ENCODE measurements at places on chromosomes 6 and 20.

GRCh38 chr6:25326126-25326525 lies 47.0 kb downstream of the CARMIL1 start:
- DNase-seq = no peak

- no peak for DNase-seq
These were observed 86.7 kb downstream of the SCML4 start for GRCh38 chr6:107737397-107737793.

DNA sequence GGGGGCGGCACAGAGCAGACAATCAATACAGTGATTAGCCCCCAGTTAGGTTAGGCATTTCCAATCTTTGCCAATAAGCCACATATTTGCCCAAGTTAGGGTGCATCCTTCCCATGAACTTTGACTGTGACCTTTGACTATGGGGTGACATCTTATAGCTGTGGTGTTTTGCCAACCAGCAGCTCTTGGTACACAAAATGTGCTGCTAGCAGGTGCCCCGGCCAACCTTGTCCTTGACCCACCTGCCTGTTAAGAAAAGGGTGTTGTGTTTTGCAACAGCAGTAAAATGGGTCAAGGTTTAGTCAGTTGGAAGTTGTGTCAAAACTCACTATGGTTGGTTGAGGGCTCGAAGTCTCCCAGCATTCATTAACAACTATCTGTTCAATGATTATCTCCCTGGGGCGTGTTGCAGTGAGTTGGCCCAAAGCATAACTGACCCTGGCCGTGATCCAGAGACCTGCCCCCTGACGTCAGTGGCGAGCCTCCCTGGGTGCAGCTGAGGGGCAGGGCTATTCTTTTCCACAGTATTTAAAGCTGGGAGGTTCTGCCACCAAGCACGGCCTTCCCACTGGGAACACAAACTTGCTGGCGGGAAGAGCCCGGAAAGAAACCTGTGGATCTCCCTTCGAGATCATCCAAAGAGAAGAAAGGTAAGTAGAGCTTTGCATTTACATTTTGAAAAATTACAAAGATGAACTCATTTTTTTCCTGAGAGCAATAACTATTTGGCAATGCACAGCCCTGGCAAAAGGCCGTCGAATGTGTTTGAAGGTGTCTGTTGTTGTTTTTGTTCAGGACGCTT lies at the start of gene PCK1:
Gene PCK1 (plus strand): TSS at position 557 of the 802 bp plus-strand sequence. CDS start 302 bp downstream, outside the sequence.
- DNase-seq = no peak

DNA sequence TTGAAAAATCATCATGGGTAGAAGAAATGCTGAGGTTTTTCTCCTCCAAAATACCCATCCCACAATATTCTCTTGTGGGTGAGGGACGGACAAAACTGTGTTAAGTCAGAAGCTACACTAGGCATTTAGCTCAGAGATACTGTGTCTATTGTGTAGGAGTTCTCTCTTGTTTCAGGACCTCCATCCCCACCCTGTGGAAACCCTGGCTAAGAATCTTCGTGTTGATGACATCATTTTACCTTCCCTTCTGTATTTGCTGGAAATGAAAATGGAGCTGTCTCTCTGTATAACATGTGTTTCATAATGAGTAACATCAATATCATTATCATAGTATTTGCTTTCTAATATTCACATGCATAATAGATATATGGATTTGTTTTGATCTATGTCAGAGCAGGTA lies 1193.0 kb upstream of the CITED2 start:
- no peak for DNase-seq

- no peak for DNase-seq
These were observed 106.5 kb downstream of the DCDC2 start for GRCh38 chr6:24251339-24251738.

DNA sequence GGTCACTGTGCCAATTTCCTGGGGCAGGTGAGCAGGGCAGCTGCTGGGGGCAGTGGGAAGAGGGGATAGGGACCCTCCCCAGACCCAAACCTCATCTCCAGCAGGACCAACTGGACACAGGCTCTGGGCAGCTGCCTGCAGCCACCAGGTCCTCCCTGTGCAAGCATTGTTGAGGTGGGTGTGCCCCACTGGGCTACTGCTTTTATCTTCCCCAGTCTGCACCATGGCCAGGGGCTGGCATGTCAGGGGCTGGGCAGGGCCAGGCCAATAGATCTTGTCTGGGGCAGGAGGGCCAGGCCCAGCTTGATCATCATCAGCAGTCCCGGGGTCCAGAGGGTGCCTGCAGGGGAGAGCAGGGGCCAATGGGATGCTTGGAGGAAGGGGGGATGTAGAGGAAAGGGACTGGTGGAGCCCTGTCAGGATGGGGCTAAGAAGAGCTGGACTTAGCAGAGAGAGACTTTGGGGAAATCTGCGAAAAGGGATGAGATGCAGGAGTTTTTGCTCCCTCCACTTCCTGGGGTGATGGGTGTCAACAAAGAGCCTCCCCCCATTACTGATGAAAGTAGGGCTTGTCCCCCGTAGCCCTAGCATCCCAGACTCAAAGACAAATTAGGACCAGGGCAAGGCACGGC lies 5.7 kb downstream of the EBF4 start:
- DNase-seq = no peak

DNA sequence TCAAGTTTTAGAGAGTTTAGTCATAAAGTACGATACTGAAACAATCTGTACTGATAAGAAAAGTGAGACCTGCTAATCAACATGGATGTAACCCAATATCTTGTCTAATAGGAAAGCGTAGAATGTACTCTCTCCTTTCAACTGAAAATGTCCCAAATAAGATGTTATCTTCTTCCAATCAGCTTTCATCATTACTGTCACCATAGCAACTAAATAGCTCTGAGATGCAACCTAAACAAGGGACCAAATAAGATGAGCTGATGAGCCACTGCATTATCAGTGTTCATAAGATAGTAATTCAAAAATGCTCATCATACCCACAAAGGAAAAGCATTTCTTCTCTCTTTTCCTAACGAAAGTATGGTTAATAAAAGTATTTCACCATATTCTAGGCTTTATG lies 1108.3 kb upstream of the MAP3K7 start:
- no peak for DNase-seq

- no peak for DNase-seq
These were observed 46.4 kb upstream of the SPDEF start for GRCh38 chr6:34602318-34603111.

GRCh38 chr6:37029249-37029971 lies 24.0 kb downstream of the FGD2 start:
- DNase-seq = no peak

- DNase-seq = no peak
These were observed 189.4 kb upstream of the RUNX2 start for GRCh38 chr6:45138765-45139164.

DNA sequence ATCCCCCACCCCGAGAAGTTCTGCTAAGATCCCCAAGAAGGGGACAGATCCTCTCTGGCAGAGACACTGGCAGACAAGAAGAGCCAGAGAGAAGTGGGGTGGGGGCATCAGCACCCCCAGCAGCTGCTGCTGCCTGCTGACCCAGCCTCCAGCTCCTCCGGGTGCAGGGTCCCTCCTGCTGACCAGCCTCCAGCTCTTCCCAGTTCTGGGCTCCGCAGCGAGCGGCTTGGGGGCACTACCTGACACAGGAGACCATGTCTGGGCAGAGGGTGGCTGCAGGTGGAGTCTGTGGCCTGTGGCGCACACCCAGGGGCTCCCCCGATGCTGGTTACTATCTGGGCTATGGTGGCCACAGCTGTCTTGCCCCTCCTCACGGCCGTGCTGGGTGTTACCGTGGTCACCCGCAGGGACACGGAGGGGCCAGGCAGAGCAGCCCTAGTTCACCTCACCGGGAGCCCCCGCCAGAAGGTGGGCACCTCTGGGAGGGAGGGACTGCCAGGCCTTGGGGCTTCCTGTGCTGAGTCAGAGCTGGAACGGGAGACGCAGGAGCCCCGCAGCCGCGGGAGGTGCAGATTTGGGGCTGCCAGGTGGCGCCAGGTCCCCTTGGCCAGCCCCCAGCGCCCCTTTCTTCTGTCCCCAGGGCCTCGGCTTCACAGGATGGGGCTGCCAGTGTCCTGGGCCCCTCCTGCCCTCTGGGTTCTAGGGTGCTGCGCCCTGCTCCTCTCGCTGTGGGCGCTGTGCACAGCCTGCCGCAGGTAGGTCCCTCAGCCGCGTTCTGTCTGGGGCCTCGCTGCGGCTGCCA lies 630 bp downstream of the LIME1 start:
- DNase-seq = peak; percentile 59

GRCh38 chr6:117417851-117418250 lies 7.9 kb downstream of the ROS1 start:
- DNase-seq = no peak

DNA sequence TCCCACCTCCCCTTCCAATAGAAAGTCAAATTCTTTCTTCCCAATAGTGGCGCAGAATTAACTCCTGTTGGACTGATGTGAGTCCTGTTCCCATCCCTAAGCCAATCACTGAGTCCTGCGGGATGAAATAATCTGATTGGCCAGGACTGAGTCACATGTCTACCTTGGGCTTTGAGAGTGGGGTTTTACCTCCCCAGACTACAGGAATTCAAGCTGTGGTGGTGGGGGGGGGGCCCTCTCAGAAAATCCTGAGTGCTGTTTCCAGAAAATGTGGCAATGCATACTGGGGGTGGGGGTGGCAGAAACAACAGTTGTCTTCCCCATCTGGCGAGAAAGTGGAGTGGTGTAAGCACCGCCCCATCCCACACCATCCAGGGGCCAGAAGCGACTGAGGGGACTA lies 65.7 kb downstream of the CTCFL start:
- DNase-seq = no peak

DNA sequence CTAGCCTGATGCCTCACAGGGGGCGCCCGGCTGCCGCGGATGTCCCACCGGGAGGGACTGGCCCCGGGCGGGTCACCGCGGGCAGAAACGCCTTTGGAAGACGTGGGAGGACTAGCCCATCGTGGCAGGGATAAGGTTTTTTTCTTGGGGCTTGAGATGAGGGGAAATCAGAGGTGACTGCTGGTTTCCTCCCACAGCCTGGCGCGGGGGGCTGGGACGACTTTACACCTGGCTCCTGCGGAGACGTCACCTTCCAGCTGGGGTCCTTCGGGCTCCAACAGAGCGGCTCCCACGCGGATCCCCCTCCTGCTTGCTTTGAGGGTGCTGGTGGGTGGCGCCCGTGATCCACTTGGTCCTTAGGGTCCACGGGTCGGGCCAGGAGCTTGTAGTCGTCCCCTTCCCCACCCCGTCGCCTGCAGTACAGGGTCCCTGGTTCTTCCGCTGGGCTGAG lies 11.4 kb downstream of the ULBP3 start:
- no peak for DNase-seq

GRCh38 chr20:8777911-8778310 lies 291.0 kb upstream of the PLCB4 start:
- DNase-seq = no peak

DNA sequence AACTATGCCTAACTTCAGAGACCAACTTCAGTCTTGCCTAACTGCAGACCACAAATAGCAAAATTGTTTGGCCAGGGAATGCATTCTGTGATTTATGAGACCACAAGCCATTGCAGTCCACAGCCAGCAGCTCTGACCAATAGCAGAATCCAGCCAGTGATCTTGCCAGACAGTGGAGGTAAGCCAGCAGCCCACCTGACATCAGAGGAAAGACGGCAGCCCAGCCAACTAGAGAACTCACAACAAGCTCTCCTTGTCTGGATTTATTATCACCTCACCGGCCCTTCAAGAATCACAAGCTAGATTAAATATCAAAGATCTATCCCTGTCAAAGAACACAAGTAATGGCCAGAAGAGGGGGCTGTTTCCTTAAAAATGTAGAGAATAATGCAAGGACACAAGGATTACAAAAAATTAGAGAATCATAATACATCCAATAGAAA lies 66.5 kb upstream of the SLC35F1 start:
- no peak for DNase-seq

DNA sequence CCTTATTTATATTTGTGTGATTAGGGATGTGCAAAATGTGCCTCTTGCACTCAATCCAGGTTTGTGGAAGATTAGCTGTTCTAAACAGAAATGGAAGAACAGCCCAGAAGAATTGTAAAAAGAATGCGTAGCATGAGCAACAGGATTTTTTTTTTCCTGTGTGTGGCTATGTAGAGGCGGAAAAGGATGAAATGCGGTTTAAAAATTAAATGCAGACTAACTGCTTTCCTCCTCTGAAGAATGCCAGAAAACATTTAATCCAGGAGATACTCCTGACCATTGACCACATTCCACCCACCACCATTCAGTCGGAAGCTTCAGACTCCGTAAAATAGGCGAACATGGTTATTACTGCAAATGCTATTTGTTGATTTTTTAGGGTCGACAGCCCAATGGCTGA lies 83.4 kb downstream of the BMP6 start:
- no peak for DNase-seq

- DNase-seq = no peak
These were observed 144.6 kb upstream of the TMEM170B start for GRCh38 chr6:11392778-11393507.

- DNase-seq = no peak
These were observed 101.7 kb downstream of the OPRM1 start for GRCh38 chr6:154140743-154141142.

DNA sequence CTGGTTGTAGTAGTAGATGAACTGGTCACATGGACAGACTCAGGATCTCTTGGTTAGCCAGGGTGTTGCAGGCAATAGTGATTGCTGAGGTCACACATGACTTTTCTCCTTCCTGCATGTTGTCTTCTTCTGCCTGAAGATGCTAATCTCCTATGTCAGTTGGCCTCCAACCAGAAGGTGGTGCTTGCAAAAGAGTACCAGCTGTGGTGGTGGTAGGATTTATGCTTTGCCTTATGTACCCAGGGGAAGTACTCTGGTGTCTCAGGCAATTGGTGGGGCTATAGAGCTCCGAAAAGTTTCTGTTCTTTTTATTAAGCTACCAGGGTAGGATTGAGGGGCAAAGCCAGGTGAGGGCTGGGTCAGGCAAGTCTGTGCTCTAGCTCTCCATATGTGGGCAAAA lies 98.5 kb downstream of the CARMIL1 start:
- DNase-seq = no peak

- no peak for DNase-seq
These were observed at the start of gene PRICKLE4 for GRCh38 chr6:41780551-41781365. TSS of gene PRICKLE4 (plus strand) at chr6:41780782. CDS start at chr6:41783474, 2,692 bp downstream.

GRCh38 chr20:9332791-9333479 lies 181.5 kb upstream of the LAMP5 start:
- DNase-seq = no peak

DNA sequence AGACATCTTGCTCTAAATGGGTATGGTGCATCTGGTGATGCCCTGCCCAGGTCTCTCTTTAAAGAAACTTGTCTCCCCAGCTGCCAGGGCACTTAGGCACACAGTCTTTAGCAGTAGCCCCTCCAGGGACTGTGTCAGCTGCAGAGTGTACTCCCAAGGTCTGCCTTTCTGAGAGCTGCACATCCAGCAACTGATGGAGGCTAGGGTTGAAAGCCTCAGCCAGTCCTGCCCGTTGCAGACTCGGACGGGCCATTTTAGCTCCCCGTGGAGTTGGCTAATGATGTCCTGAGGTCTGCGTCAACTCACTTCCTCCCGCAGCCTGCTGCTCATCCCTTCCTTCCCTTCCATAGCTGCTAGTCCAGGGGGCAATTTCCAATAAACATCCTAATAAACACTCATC lies 381.8 kb downstream of the PTPRT start:
- no peak for DNase-seq

DNA sequence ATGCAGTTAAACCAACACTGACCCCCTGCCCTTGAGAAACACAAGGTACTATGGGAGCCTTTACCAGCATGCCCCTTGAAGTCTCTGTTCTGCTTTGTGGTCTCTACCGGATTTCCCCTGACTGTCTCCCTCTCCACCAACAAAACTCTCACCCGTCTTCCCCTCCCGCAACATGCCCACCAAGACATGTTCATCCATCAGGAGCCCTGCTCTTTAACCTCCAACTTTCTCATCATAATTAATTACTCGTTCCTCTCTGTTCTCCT lies 1.1 kb downstream of the ZNF165 start:
- peak; percentile 39 for DNase-seq

GRCh38 chr6:134094441-134094840 lies 42.0 kb upstream of the SLC2A12 start:
- no peak for DNase-seq

GRCh38 chr6:170010665-170011203 lies 259.3 kb downstream of the ERMARD start:
- DNase-seq = no peak
